ENCODE measurements at places on chromosomes 4 and X. TPM values are rescaled to one million over a fixed set of nuclear protein-coding genes. Genes with fewer than 3 reads are reported as not detected.

The DGAT2L6 gene
- total RNA-seq, result not detected

- no peak overlapping the region for H3K27ac ChIP-seq
- DNase-seq, result no peak
- no peaks in the 10 kb centered on the region for H3K4me1 ChIP-seq
- no peaks in the 10 kb centered on the region for H3K36me3 ChIP-seq
These were observed 111.2 kb downstream of the ELOVL6 start for GRCh38 chr4:110087070-110087708.

DNA sequence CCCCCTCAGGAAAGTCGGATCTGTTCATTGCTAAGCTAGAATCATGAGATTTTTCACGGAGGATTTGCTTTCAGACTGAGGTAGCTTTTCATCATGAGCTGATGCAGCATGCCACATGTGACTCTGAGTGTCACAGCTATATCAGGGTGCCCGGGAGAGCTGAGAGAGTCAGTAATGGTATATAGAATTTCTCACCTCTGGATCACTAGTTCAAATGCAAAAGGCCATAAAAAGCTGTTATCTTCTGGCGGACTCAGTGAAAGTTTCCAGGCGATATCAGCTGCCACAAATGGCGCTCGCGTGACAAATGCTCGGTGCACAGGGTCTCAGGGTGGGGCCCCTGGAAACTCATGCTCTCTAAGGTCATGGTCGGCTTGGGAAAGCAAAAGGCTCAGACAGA is 150.1 kb downstream of the DHX15 start:
- DNase-seq, result no peak
- no peaks in the 10 kb centered on the region for H3K36me3 ChIP-seq
- no peak overlapping the region for H3K4me3 ChIP-seq

DNA sequence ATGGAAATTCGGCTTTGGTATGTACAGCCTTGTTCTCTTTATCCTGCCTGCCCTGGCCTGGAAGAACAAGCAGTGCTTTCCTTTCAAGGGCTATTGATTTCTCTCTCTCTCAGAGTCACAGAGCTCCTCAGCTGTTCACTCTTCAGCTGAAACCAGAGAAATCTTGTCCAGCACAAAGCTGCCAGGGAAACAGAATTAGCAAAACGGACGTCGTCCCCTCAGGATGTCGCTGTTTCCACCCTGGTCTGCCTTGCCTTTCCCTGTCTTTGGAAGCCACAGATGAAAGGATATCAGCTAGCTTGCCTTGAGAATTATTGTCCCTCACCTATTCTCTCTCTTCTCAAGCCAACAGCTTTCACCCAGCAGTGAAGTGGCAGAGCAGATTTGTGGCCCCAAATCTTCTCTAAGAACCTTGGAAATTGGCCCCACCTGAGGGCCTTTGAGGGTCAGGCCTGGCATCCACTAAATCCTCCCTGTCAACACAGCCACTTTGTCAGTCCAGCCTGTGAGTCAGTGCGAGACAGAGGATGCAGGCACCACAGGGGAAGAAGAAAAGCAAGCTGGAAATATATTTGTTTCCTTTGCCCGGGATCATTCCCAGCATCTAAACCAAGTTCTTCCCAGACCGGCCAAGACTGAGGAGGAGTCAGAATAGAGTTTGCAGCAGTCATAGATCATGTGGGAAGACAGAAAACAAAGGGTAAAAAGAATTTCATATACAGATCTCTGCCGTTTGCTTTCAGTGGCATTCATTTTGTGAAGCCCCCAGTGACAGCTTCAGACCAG is 63.8 kb upstream of the MTM1 start:
- no peak for DNase-seq
- H3K27ac ChIP-seq, result no peak overlapping the region
- H3K4me1 ChIP-seq, result no peaks in the 10 kb centered on the region
- no peak overlapping the region for H3K4me3 ChIP-seq

DNA sequence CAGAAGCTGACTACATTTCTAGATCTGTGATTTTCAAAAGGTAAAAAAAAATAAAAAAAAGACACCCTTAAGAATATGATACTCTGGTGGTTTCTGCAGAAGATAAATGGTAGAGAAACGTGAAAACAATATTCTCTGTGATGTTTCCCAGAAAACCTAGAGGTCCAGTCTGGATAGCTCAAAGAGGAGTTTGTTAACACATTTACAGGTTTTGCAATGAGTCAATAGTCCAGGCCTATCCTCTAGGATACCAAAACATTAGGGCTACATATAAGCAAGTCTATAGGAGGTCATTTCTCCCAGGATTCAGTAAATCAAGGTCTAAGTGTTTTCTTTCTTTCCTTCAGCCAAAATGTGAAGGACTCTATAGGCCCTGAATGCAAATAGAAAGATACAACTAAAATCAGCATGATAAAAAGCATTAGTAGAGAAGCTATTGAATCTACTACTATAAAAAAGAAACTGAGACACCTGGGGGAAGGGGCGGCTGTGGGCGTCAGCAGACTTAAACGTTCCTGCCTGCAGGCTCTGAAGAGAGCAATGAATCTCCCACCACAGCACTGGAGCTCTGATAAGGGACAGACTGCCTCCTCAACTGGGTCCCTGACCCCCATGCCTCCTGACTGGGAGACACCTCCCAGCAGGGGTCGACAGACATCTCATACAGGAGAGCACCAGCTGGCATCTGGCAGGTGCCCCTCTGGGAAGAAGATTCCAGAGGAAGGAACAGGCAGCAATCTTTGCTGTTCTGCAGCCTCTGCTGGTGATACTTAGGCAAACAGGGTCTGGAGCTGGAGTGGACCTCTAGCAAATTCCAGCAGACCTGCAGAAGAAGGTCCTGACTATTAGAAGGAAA is 33.7 kb upstream of the SPP1 start:
- no peaks in the 10 kb centered on the region for H3K36me3 ChIP-seq
- no peaks in the 10 kb centered on the region for H3K4me1 ChIP-seq

DNA sequence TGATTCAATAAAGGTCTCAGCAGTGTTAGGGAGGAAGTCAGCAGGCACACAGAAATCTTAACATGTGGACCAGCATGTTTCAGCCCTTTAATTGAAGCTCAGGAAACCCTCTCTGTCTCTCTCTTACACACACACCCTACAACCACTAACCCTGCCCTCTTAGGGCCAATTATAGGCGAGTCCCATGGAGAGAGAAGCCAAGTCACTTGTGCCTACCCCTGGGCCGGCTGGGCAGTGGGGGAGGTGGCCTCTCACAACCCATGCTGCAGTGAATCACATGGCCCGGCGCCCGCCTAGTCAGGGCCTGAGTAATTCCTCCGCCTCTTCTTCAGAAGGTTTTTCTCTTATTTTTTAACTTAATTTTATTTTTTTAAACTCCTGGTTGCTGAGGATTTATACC is 3.7 kb downstream of the FGD1 start:
- DNase-seq, result peak; percentile 39
- no peak overlapping the region for H3K4me3 ChIP-seq
- peak overlapping the region; percentile 43 for H3K27ac ChIP-seq
- no peaks in the 10 kb centered on the region for H3K27me3 ChIP-seq
- no peaks in the 10 kb centered on the region for H3K4me1 ChIP-seq

GRCh38 chr4:186749611-186750281 is 26.1 kb upstream of the FAT1 start:
- no peaks in the 10 kb centered on the region for H3K27me3 ChIP-seq
- H3K36me3 ChIP-seq, result no peaks in the 10 kb centered on the region
- no peak overlapping the region for H3K4me3 ChIP-seq
- DNase-seq, result no peak
- no peaks in the 10 kb centered on the region for H3K4me1 ChIP-seq
